ENCODE measurements at places on chromosomes 6 and 20.

DNA sequence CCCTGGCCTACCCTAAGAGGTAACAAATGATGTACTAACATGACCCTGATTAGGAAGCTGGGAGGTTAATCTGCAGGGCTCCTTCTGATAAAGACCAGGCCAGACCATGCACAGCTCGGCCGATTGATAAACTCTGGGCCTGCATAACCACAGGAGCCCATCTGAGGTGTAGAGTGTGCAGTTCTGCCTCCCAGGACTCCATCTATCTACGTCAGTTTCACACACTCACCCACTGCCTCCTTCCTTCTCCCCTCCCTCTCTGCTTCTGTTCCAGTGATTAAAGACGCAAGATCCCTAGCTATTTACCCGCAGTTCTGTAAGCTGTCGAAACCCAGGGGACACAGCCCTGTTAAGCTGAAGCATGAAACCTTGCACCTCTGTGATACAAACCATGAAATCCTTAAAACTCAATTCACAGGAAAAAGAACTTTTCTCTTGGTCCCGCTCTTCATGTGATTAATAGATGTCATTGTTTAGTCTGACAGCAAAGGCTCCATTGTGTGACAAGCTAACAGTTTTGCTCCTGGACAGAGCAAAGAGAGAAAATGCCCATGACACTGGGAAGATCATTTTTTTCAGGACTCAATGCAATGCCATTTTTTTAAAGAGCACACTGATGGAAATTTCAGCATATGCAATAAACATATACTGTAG, 470.6 kb downstream of the MAFB start:
- no peak for DNase-seq

DNA sequence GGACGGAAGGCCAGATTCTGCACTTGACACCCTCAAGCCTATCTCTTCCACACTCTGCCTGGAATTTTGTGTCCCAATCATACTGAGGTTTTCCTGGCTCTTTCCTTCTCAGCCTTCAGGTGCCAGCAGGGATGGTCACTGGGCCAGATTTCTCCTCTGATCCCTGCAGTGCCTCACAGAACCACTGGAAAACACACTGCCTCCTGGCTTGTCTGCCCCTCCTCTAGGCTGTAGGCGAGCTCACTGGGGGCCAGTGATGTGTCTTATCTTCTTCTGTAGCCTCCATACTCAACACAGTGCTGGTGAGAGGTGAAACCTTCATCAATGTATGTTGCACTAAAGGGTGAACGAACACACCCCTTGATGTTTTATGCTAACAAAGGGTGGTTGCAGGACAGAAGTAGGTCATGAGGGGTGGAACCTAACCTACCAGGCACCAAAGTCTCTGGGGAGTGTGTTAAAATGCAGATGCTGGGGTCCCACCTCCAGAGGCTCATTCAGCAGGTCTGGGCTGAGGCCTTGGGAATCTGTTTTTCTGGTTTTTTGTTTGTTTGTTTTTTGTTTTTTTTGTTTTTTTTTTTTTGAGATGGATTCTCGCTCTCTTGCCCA, 80.3 kb downstream of the CDH26 start:
- no peak for DNase-seq

GRCh38 chr20:59526242-59527225, 77.8 kb upstream of the PHACTR3 start:
- DNase-seq, result no peak

GRCh38 chr6:109482905-109483734, at the start of gene ZBTB24:
TSS of gene ZBTB24 (minus strand) at chr6:109483219. CDS start at chr6:109482026, 1,193 bp downstream.
- DNase-seq, result peak; percentile 79

GRCh38 chr6:37473364-37474095, 26.2 kb downstream of the CCDC167 start:
- no peak for DNase-seq

DNA sequence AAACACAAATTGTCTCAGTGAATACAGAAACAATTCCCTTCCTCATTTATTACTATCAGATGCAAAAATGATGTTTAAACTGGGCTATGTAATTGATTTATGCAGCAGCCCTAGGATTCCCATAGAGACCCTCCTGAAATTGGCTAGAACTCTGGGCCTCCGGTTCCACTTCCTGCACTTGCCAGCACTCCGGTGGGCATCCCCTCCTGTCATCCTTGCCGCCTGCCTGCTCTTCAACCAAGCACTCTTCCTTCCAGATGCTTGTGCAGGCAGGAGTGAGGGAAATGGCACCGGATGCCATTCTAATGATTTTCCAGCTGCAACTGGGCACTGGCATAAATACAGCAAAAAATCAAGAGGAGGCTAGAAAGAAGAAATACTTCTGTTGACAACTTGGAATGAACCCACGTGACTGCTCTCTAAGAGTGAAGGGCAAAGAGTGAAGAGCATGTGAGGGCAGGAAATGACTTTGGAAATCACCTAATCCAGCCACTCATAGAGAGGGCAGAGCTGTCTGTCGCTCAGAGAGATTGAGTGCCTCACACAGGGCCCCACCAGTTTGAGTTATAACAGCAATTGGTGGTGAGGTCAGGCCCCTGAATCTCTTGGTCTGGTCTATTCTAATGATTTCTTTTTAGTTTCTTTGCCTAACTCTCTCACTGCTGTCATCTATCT, 3.7 kb upstream of the NEDD9 start:
- no peak for DNase-seq

- DNase-seq, result no peak
These were observed 31.8 kb downstream of the L3MBTL3 start for GRCh38 chr6:130050230-130050629.

GRCh38 chr20:63351811-63352591, 9.1 kb downstream of the CHRNA4 start:
- DNase-seq, result no peak

DNA sequence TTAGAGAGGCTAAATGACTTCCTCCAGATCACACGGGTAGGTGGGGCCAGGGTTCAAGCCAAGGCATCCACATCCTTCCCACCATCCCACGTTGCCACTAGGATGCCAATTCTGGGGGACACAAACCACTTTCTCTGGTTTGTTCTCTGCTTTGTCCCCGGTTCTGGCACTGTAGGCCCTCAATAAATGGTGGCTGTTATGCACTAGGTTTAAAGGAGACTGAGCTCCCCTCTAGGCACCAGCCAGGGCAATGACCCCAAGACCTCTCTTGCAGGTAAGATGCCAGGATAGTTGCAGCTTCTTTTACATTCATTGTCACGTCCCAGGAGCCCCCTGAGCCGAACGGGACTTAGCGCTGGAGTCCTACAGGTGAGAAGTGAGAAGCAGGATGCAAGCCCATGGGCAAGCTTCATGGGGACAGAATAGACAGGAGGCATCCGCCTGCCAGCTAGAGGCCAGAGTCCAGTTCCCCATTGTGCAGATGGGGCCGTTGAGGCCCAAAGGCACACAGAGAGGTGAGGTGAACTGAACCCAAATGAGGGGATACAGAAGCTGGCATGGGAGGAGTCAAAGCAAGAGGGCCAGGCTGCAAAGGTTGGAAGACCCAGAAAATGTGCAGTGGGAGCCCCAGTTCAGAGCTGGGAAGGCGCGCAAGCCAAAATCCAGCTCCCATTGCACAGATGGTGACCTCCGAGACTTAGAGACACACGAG, 677 bp downstream of the PXMP4 start:
- DNase-seq, result no peak

- no peak for DNase-seq
These were observed 159.7 kb upstream of the MCHR2 start for GRCh38 chr6:100153636-100154275.

Measured in liver (tissue), 10 donors.